ENCODE measurements at places on chromosomes 7 and 10.

DNA sequence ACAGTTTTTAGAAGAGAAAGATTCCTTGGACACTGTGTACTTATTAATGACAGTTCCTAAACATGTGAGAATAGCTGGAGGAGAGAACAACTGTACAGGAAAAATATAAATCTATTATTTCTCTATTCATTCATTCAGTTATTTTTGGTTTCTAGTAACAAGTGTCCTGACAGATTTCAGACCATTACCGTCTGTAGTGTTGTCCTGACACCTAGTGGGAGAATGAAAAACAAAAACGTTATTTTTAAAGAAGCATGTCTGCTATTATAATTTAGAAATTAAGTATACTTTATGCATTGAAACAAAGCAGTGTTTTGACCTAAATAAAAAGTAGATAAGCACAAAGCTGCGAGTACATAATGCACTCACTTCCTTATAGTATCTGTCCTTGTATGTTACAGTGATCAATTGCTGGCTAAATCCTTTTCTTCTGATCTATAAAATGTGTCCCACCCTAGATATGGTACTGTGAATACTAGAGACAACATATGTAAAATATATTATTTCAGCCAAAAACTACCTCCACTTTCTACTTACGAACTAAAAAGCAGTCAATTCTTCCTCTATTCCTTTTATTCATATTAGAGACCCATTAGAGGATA lies 575.6 kb downstream of the ARL4A start:
- no peak for DNase-seq

- DNase-seq = no peak
Observed at GRCh38 chr7:33807155-33807530, 98.2 kb upstream of the BMPER start.

DNA sequence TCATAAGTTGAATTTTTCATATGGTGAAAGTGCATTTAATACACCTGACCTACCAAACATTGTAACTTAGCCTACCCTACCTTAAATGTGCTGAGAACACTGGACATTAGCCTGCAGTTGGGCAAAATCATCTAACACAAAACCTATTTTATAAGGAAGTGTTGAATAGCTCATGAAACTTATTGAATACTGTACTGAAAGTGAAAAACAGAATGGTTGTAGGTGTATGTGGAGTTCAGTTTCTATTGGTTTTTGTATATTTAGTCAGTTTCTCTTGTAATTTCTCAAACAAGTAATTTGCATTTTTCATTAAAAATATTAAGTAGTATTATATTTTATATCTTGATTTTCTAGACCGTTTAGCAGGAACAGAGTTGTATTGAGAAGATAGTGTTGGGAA lies 15.3 kb downstream of the CCDC7 start:
- no peak for DNase-seq

- DNase-seq = no peak
Observed at GRCh38 chr7:40802497-40802896, 667.7 kb downstream of the SUGCT start.

DNA sequence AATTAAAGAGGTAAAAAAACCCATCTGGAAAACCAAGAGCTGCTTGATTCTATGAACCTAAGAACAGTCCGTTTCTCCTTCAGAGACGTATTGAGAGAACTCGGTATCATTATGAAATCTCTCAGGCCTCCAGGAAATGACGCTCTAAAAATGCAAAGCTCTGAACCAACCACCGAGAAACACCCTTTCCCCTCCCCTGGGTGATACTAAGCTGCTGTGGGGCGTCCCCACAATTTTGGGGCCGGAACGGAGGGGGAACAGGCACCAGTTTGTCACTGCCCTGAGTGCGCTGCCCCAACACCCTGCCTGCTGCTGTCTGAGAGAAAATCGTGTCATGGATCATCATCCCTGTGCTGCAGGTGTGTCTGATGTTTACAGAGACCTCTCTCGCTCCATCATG lies 509.5 kb downstream of the DNAJB6 start:
- no peak for DNase-seq

DNA sequence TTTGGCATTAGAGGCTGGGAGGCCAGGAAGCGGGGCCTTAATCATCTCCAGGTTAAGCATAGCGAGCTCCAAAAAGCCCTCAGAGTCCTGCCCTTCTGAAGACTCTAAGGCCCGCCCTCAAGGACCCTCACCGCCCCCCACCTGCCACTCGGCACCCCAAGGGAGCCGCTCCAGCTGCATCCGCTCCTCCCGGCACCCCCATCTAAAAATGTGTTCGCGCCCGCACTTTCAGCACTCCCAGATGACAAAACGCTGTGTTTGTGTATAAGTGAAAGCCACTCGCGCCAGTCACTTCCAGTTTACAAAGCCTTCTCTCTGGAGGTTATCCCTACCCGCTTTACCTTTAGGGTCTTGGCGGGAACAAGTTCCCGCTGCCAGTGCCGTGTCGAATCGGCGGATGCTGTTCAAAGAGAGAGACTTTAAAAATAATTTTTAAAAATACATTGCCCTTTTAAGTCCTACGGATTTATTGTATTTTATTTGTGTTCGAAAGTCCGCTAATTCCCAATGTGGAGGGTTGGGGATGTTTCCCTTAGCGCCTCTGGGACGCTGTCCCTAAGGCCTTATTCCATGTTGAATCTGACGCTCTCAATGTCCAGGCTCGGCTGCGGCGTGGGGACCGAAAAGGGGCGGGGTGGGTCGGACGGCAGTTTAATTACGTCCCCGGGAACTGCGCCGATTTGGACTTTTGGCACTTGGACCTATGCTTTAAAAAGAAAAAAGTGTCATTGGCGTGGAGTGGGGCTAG lies at the start of the genes DCLRE1A and NHLRC2:
DCLRE1A (minus strand) TSS at position 70 of the 748 bp plus-strand sequence. CDS start 900 bp downstream, outside the sequence.
NHLRC2 (plus strand) TSS at position 649 of the 748 bp plus-strand sequence. CDS start 212 bp downstream, outside the sequence.
- DNase-seq = peak; percentile 19

DNA sequence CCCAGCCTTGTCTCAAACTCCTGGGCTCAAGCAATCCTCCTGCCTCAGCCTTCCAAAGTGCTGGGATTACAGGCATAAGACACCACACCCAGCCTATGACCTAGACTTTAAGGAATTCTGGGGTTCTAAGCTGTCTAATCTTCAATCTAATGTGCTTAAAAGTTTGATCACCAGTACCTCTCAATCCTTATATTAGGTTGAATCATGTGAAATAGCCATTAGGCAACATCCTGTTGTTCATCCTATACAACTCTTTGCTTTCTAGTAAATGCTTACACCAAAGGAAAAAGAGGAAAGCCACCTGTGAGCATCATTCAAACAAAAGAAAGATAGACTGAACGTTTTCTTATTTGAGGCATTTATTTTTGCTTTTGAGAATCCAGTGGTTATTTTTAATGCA lies 56.0 kb downstream of the ATOH7 start:
- DNase-seq = no peak

GRCh38 chr10:108360187-108360586 lies 1195.7 kb upstream of the SORCS1 start:
- no peak for DNase-seq

DNA sequence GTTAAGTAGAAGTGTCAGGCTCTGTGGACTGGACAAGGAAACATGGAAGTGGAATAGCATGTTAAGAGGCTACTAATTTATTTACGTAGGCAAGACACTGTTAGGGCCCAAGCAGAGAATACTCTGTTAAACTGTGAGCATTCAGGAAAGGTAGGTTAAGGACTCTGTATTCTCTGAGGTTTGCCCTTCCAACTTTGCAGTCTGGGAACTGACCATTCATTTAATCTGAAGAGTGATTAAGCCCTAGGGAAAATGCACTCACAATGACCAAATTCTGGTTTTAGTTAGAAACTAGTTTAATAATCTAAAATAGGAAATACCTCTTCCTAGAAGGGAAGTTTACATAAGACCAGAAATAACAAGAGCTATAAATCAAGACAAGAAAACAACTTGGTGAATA lies 266.6 kb downstream of the SUGCT start:
- DNase-seq = no peak

GRCh38 chr10:21032587-21033319 lies 135.6 kb upstream of the NEBL start:
- DNase-seq = no peak

DNA sequence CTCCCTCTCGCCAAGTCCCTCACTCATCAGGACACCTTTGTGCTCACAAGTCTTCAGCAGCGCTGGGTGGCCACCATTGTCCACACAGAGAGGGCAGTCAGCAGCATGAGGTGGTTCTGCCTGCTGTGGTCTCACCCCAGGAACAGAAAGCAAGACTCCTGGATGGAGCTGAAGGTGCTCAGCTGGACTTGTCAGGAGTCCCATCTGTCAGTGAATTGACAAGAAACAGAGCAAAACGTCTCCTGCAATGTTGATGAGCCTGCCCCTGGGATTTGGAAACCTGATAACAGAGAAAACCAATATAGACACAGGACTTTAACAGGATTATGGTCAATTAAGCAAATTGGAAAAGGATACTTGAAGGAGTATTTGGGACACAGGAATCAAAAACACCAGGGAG lies 122.2 kb upstream of the PRSS58 start:
- no peak for DNase-seq

DNA sequence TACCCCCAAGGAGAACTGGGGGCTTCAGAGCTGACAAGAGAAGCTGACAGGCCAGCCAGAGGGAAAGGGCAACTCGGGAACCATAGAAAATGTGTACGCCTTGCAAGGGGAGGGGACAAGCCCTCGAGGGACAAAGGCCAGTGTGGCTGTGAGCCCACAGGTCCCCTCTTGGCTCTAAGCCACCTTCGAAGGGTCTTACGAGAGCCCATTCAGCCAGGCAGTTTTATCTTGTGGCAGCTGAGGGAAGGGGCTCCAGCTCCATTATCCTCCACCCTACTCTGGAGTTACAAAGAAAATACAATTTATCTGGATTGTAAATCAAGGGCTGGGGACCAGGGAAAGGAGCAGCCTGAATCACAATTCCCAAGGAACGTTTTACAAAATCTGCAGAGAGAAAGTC lies 159.5 kb upstream of the ZMIZ1 start:
- DNase-seq = no peak

DNA sequence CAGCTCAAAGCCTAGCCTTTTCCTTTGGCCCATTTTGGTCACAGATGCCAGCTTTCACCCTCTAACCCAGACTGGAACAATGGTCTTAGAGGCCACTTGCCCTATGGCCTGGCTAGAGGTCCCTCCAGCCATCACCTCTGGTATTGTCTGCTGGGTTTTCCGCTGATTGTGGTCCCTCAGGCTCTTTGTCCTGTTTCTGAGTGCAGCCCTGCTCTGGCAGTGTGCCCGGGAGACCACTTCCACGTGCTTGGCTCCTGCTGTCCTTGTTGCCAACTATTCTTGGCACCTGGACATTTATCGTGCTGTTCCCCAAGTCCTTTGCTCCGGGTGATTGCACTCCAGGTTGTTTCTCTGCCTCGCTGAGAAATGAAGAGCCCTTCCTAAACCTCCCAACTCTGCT lies 53.3 kb upstream of the FAM180A start:
- no peak for DNase-seq

GRCh38 chr10:106836933-106837663 lies 327.4 kb downstream of the SORCS1 start:
- no peak for DNase-seq

DNA sequence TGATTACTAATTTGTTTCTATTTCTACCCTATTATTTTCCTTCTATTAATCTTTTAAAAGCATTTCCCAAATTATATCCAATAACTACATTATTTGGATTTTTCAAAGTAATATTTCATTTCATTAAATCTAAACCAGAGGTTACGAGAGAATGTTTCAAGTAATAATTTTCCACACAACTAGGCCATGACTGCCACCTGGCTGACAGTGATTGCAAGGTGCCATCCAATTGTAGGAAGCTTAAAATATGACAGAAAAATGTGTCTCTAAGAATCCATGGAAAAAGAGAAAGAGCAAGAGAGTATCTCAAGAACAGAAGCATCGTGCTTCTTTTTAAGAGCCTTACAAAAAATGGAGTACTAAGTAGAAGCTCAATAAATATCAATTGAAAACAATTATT lies 48.7 kb downstream of the TPK1 start:
- DNase-seq = no peak

All from esophagus squamous epithelium (tissue), 5 donors.